Spinal cord (tissue), 10 donors: ENCODE measurements at places on chromosomes 13 and 19. TPM values are rescaled to one million over a fixed set of nuclear protein-coding genes. Genes with fewer than 3 reads are reported as not detected.

The ITGBL1 gene
- total RNA-seq = 189 TPM

The APC2 gene
- 46.3 TPM for total RNA-seq

The PPM1N gene
- 0.79 TPM for total RNA-seq

The LEUTX gene
- total RNA-seq = not detected

The DZIP1 gene
- 73.6 TPM for total RNA-seq

The MLLT1 gene
- 32.4 TPM for total RNA-seq

The CASP14 gene
- total RNA-seq = not detected

The SMIM44 gene
- total RNA-seq = not detected

The ZNF575 gene
- 0.40 TPM for total RNA-seq

- no peak for DNase-seq
Observed at GRCh38 chr19:33251526-33252090, 26.0 kb upstream of the SLC7A10 start.

DNA sequence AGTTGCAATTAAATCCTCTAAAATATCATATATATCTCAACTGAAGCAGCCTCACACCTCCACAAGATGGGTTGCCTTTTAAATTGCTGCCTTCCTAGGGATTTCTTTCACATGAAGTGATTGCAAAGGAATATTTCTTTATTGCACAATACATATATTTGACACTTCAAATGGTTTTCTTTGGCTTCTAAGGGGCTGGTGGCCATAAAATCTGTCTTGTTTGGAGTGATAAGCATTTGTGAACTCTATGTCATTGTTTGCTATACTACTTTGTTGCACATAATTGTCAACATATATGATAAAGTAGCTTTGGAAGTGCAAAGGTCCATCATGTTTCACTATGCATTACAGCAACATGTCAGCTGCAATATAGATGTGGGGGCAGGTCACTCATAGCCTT is 2380.9 kb downstream of the PCDH9 start:
- peak; percentile 4 for DNase-seq

GRCh38 chr19:13008926-13009787 is 13.9 kb downstream of the NFIX start:
- DNase-seq = peak; percentile 93

GRCh38 chr13:46796129-46796514 is 839 bp downstream of the ESD start:
- no peak for DNase-seq

- no peak for DNase-seq
Observed at GRCh38 chr19:17436874-17437267, 11.6 kb downstream of the TMEM221 start.

DNA sequence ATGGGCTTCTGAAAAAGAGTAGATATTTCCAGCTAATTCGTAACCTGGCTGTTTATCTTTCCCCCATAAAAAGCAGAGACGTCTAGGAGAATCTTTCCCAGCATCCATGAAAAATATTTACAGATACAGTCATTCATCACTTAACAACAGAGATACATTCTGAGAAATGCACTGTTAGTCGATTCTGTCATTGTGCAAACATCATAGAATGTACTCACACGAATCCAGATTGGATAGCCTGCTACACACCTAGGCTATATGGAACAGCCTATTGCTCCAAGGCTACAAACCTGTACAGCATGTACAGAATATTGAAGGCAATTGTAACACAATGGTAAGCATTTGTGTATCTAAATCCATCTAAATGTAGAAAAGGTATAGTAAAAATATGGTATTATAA is 530.2 kb upstream of the NBEA start:
- DNase-seq = no peak

DNA sequence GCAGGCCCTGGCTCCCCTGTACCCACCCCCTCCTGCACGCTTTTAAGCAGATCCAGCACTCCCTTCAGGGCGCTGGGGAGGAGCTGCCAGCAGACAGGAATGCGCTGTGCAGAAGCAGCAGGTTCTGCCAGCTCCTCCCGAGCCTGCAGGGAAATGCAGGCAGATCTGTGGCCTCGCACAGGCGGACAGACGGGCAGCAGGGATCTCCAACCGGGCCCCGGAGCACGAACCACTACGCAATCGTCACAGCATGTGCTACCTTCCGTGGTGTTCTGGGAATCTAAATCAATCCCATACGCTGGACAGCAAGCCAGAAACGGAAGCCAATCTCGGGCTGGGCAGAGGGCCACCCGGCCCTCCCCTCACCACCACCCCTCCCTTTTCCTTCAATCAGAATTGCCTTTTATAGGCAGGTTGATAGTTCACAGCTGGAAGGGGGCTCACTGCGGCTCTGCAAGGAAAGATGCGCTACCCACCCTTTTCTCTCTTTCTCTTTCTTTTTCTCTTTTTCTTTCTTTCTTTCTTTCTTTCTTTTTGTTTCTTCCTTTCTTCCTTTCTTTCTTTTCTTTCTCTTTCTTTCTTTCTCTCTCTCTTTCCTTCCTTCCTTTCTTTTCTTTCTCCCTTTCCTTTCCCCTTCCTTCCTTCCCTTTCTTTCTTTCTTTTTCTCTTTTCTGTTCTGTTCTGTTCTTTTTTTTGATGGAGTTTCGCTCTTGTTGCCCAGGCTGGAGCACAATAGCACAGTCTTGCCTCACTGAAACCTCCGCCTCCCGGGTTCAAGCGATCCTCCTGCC is 99.9 kb downstream of the GNG7 start:
- DNase-seq = peak; percentile 90

- no peak for DNase-seq
Observed at GRCh38 chr13:70090036-70090723, 17.4 kb upstream of the ATXN8OS start.

- DNase-seq = no peak
Observed at GRCh38 chr13:42906257-42906656, 85.8 kb downstream of the EPSTI1 start.

GRCh38 chr13:79149210-79149609 is 256.8 kb downstream of the RBM26 start:
- DNase-seq = no peak

DNA sequence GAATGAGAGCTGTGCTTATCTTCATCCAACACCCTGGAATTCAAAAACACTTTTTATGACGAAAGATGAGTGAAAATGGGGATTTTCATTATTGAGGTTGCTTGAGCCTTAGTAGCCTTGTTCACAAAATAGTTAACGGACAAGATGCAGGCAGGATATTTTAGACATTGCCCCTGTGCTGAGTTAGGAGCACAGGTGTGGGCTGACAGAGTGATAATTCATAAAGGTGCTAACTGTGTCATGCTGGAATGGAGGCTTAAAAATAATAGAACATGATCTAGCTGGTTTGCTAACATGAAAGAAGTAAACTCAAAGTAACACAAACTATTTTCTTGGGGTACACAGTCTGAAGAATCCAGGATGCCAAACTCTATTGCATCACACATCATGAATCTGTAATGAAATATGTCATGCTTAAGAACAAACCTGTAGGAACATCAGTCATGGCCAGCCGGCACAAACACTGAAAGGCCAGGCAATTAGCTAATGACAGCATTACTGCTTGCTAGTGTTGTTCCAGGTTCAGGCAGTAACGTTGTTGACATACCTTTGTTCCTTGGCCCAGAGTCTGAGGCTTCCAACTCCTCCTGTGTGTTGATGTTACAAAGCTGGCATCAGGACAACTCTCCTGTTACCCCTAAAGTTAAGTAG is 55.3 kb downstream of the FRY start:
- DNase-seq = no peak

- DNase-seq = no peak
Observed at GRCh38 chr13:50015750-50016149, 506 bp downstream of the KCNRG start.

DNA sequence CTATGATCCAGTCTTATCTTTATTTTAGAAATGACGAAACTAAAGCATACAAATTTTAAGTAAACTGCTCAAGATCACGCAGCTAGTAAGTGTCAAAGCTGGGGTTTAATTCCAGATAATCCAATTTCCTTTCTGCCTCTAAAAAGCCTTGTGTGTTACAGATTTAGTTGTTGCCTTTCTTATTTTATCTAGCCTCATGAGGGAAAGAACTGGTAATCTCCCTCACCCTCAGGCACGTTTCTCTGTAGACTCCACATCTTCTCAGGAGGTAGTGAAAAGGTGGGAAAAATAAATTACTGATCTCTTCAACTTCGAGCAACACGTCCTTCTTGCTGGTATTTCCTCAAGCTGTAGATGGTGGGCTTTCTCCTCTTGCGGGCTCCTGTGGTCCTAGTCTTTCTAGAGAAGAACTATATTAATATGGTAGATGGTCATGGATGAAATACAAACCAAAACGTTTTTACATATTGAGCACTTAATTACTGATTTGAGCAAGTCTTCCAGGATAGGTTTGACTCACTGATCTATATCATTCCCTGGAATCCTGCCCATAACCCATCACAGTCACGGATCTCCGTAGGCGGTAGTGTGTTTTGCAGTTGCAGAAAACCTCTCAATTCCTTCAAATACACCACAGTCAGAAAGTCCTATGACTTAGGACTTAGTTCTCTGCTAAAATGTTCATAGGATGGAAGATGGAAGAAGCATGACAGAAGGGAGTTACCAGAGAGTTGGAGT is 519.5 kb downstream of the DCT start:
- DNase-seq = no peak

DNA sequence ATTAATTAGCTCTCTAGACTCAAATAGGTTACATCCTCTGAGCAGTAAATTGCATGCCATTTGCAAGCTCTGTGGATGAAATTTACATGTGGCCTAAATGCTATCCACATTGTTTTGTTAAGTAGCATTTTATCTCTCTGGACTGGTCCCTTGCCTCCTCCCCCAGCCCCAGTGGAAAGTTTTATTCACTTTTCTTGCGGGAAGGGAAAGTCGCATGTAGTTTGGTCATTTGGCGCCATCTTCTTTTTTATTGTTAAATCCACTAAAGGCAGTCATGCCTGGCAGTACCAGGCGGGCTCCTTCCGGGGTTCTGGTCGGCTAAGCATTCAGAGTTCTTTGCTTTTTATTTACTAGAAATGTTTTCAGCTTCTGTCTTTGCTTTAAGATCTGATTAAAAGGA is 188.7 kb downstream of the TM9SF2 start:
- no peak for DNase-seq

- no peak for DNase-seq
Observed at GRCh38 chr13:53198736-53199135, 170.1 kb downstream of the OLFM4 start.

- DNase-seq = peak; percentile 70
Observed at GRCh38 chr19:31316201-31316951, 32.9 kb downstream of the TSHZ3 start.

DNA sequence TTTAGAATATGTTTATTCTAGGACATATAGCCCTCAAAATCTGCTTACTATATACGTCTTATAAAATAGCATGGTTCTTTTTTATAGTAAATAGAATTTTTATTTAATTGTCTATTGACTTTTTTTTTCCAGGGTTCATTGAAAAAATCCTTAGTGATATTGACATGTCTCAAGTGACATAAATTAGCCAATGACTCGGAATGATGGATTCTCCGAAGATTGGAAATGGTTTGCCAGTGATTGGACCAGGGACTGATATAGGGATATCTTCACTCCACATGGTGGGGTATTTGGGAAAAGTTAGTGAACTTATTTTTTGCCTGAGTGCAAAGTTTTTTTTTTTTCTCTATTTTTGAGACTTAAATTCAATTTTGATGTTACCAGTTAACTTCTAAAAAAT is 3.2 kb downstream of the USPL1 start:
- DNase-seq = no peak

DNA sequence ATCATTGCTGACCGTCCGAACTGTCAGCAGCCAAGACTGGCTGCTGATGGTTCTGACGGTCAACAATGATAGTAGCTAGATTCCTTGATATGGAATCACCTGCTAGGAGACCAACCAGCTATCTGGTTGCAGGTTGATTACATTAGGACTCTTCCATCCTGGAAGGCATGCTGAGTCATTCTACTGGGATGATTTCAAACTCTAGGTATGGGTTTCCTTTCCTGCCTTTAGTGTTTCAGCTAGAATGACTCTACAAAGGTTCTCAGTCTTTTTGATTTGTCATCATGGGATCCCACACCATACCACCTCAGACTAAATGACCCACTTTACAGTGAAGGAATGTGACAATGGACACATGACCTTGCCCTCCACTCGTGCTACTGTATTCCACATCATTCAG is 138.1 kb upstream of the KL start:
- no peak for DNase-seq

DNA sequence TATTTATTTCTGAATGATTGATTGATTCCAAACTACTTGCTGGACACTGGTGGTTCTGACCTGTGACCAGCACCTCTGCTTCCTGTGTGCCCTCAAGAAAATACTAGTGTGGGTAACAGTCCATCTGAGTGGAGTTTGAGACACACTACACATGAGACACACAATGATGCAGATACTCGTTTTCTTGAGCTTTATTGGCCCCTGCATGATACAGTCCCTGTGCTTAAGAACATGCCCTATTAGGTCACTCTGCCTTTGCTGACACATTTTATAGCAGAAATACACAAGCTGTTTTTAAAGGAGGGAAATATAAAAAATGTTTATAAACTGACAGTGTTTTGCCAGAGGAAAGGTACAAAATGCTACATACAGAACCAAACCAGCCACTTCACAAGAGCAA is 126.9 kb downstream of the STK24 start:
- no peak for DNase-seq

DNA sequence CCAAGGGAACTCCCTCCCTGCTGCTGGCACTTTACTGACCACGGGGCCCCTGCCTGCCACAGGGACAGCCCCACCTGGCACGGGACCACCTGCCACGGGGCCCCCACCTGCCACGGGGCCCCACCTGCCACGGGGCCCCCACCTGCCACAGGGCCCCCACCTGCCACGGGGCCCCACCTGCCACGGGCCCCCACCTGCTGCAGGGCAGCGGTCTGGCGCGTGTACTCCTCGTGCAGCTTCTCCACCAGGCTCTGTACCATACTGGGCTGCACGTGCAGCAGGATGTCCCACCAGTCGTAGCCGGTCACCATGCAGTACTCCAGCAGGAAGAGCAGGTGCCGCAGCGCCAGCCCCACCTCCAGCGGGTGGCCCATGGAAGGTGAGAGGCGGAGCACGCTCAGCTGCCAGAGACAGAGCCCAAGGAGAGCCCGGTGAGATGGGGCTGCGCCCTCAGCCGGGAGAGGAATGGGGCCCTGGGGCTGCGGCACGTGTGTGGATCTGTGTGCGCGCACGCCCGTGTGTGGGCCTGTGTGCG is 16.1 kb downstream of the MED16 start:
- no peak for DNase-seq
